Activated B cell treated with CpG ODN at 0.5 μM for 24 hours (primary cell): ENCODE measurements at places on chromosomes 6 and 20. TPM values are rescaled to one million over a fixed set of nuclear protein-coding genes. Genes with fewer than 3 reads are reported as not detected.

GRM1 gene
- not detected in 2 replicates for total RNA-seq

GRCh38 chr6:120211955-120212792 lies 862.6 kb upstream of the MAN1A1 start:
- DNase-seq = no peak
- H3K4me1 ChIP-seq = peaks cover 11% of the 10 kb centered on the region
- H3K27ac ChIP-seq = no peak overlapping the region
- H3K27me3 ChIP-seq = no peaks in the 10 kb centered on the region
- no peaks in the 10 kb centered on the region for H3K36me3 ChIP-seq

DNA sequence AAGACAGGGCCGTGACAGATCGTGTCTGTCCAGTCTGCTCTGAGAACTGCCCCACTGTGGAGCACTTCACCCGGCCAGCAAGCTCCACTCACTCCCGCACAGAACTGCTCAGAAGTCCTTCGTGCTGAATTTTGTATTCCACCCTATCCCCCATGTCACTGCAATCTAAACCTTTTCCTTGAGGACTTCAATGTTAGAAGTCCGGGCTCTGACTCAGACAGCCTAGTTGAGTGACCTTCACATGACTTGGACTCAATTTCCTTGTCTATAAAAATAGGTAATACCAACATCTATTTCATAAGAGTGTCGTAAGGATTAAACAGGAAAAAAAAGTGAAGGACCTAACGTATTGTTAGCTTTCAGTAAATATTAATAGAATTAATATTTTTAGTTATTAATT lies 161.6 kb downstream of the QRSL1 start:
- no peak for DNase-seq
- peaks cover 4% of the 10 kb centered on the region for H3K27me3 ChIP-seq
- H3K4me3 ChIP-seq = no peak overlapping the region
- H3K4me1 ChIP-seq = peaks cover 27% of the 10 kb centered on the region

DNA sequence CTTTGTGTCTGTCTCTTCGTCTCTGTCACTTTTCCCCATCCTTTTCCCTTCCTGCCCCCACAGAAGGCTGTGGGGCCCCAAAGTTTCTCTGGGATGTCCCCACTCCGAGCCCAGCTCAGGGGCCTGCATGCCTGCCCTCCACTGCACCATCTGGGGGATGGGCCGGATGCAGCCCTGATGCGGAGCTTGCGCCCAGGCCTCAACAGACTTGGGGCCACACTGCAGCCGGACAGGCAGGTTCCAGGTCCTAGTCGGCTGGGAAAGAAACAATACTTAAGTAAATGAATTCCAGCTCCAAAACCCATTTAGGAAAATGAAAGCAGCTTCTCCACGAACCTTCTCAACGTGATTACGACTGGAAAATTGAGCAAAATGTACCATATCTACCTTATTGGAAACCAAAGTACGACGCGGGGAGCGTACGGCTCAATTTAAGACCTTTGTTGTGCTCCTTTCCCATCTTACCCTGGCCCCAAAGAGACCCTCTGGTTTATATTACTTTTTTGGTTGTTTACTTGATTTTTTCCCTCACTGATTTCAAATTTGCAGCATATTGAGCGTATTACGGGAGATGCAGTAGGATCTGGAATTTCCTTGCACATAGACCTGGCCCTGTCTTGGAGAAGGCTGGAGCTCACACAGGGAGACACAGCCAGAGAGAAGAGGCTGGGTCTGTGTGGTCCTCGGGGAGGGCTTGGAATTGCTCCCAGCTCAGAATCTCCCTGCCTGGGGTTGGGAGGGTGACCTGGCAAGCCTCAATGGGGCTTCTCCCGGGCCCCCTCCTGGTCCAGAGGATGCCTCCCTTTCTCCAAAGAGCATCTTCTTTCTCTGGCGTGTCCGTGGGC lies 8.0 kb downstream of the FOXC1 start:
- H3K27ac ChIP-seq = no peak overlapping the region
- H3K27me3 ChIP-seq = peaks cover 56% of the 10 kb centered on the region
- no peak overlapping the region for H3K4me3 ChIP-seq
- DNase-seq = no peak
- peaks cover 6% of the 10 kb centered on the region for H3K36me3 ChIP-seq
- peaks cover 8% of the 10 kb centered on the region for H3K4me1 ChIP-seq

DNA sequence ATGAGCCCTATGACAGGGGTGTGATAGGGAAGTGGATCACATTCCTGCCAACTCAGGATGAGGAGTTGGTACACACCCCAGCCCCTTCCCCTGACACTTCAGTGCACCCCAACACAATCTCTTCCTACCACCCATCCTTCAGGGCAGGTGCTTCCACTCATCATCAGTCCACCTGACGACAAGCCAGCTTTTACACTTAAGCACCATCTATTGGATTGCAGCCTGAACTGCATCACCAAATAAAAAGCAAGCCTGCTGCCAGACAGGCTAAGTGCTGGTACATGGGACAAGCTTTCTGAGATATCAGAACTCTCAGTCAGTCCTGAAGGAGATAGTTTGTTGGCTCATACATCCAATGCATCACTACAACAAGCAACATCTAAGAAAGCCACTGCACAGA lies 69.0 kb upstream of the TMEM200A start:
- H3K36me3 ChIP-seq = no peaks in the 10 kb centered on the region
- H3K4me3 ChIP-seq = no peak overlapping the region
- H3K27ac ChIP-seq = no peak overlapping the region
- no peaks in the 10 kb centered on the region for H3K4me1 ChIP-seq
- DNase-seq = no peak

GRCh38 chr6:65524232-65524631 lies 182.8 kb downstream of the EYS start:
- DNase-seq = no peak
- no peaks in the 10 kb centered on the region for H3K27me3 ChIP-seq
- no peak overlapping the region for H3K4me3 ChIP-seq
- H3K4me1 ChIP-seq = no peaks in the 10 kb centered on the region
- no peaks in the 10 kb centered on the region for H3K36me3 ChIP-seq

DNA sequence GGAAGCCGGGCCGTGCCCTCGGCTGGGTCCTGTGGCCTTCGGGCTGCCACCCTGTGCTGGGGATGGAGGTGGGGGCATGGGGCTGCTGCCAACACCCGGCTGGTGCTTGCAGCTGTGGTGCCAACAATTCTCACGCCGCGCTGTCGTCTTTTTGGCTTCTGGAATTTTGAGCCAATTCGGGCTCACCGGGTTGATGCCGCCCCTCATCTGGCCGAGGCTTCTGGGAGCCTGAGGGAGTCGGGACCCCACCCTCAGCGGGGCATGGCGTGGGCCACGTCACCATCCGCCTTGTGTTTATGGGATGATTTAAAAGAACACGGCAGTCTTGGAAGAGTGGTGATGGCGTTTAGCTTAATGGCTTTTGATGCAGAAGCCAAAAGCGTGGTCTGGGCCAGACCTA lies 8.7 kb upstream of the NPBWR2 start:
- DNase-seq = no peak
- H3K4me3 ChIP-seq = no peak overlapping the region
- peaks cover 20% of the 10 kb centered on the region for H3K4me1 ChIP-seq
